ENCODE measurements at places on chromosomes 2 and 18.

DNA sequence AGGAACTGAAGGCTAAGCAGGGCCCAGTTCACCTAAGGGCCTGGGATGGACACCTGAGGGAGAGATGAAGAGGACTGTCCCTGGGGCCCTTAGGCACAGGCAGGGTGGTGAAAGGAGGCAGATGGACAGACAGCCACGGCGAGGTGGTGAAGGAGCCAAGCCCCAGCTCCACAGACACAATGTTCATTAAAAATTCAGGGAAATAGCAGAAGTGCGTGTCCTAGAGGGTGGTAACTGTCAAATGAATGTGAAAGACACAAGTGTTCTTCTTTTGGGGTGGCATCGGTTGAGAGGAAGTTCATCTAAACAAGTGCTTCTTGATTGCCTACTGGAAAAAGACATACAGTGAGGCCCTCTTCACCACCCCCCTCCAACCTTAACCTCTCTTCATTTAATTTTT, 76.2 kb upstream of the SIX2 start:
- DNase-seq = no peak
- H3K27me3 ChIP-seq = no peaks in the 10 kb centered on the region
- no peak overlapping the region for H3K27ac ChIP-seq
- no peaks in the 10 kb centered on the region for H3K4me1 ChIP-seq
- no peak overlapping the region for H3K4me3 ChIP-seq

DNA sequence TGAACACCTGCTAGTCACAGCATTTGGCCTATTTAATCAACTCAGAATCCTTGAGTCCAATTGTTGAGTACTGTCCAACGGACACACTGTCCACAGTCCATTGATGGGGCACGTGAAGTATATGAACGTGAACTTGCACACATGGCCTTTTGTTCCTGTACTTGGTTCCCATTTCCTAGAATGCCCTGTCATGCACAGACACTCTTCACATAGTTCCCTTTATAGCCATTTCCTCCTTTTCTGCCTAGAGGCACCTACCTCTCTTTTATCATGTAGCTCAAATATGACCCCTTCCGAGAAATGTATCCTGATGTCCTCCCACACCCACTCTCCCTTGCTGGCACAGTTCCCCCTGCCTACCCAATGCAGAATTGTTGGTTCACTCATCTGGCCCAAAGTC, 8.7 kb upstream of the CRYGA start:
- H3K27ac ChIP-seq = no peak overlapping the region
- DNase-seq = no peak
- no peaks in the 10 kb centered on the region for H3K36me3 ChIP-seq
- no peaks in the 10 kb centered on the region for H3K4me1 ChIP-seq

- no peak overlapping the region for H3K27ac ChIP-seq
- no peaks in the 10 kb centered on the region for H3K36me3 ChIP-seq
- DNase-seq = no peak
- H3K4me3 ChIP-seq = no peak overlapping the region
- H3K4me1 ChIP-seq = no peaks in the 10 kb centered on the region
- H3K27me3 ChIP-seq = no peaks in the 10 kb centered on the region
Measured at GRCh38 chr2:120927265-120927628, 191.6 kb downstream of the GLI2 start.

GRCh38 chr2:86305915-86306254, 31.5 kb downstream of the REEP1 start:
- no peaks in the 10 kb centered on the region for H3K27me3 ChIP-seq
- no peak overlapping the region for H3K27ac ChIP-seq
- H3K36me3 ChIP-seq = no peaks in the 10 kb centered on the region
- no peaks in the 10 kb centered on the region for H3K4me1 ChIP-seq
- DNase-seq = no peak

GRCh38 chr2:224281374-224281773, 120.5 kb downstream of the FAM124B start:
- H3K27me3 ChIP-seq = peaks cover under 1% of the 10 kb centered on the region
- H3K36me3 ChIP-seq = no peaks in the 10 kb centered on the region
- H3K4me3 ChIP-seq = no peak overlapping the region
- no peaks in the 10 kb centered on the region for H3K4me1 ChIP-seq

DNA sequence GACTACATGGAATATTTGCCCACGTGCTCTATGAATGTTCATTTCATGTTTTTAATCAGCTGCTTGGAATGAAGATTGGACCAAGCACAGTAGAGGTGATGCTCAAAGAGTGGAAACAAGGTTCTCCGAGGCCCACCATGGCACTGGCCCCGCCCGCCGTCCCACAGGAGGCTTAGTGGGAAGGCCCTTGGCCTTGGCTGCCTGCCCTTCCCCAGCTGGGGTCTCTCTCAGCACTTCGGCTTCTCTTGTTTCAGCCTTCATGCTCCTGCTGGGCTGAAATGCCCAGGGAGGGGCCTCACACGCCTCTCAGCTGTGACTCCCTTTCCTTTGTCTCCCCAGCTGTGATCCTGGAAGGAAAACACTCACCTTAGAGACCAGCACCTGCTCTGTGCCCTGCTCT, 833.2 kb downstream of the GALR1 start:
- H3K36me3 ChIP-seq = no peaks in the 10 kb centered on the region
- DNase-seq = no peak
